ENCODE measurements at places on chromosomes 7 and 10.
A peak's percentile ranks its signal among the peaks of the same experiment; 100 is the strongest.

DNA sequence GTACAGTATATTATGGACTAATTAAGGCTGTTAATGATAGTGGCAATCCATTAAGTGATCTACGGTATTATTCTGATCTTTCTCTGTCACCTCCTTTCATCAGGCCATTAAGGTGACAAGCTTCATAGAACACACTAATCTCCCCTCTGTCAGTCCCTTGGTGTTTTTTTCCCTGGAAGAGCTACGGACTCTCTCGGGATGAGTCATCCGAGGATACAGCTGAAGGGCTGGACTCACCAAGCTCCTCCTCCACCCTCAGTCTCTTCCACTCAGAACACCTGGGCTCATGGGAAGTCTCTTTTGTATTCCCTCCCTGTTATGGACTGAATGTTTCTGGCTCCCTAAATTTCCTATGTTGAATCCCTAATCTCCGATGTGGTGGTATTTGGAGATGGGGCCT lies 69.8 kb upstream of the PLXNA4 start:
- DNase-seq: no peak

DNA sequence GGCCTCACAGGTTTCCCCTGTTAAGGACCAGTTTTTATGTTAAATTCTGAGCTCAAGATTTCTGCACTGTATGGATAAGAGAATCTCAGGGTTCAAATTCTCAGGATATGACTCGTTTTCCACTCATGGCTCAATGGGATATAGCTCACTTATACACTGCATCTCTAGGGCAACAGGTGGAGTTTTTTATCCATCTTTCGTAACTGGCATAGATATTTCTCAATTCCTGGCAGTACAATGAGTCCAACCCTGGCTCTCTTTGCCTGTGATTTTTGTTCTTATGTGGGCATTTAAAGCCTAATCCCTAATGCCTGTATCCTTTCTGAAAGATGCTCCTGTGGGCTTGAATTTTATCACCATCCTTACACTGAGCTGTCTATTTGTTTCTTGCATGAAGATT lies 7.6 kb downstream of the CCDC172 start:
- DNase-seq: no peak

DNA sequence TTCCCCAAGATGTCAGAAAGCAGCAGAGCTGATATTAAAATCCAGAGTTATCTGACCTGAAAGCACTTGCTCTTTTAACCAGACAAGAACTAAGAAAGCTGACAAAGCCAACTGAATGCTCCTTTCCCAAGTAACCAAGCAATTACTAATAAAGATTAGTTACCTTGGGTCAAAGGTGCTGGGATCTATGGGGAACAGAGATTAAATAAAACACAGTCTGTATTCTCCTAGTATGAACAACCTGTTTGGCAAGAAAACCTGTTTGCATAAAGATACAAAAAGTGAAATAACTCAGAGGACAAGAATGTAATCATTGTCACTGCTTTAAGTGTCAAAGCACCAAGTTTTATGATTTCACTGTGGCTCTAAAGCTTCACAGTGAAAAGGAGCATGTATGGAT lies 35.7 kb downstream of the ITPRID1 start:
- no peak for DNase-seq

DNA sequence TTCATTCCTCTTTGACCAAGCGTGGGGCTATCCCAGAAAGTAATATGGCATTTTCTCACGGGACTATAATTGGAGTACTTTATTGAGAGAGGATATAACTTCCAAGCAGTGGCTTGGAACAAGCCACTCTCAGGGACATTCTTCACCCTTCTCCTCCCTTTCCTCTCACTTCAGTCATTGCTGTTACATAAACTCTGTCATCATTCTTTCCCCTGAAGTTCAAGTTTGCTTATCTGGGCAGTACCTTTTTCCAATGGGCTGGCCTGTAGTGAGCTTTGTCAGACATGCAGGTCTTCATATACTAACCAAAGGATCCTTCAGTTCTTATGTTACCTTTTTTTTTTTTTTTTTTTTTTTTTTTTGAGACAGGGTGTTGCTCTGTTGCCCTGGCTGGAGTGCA lies 58.7 kb upstream of the KMT2E start:
- no peak for DNase-seq

GRCh38 chr7:125926621-125927020 lies 997.0 kb upstream of the POT1 start:
- no peak for DNase-seq

GRCh38 chr7:104848138-104848990 lies 165.6 kb upstream of the KMT2E start:
- peak; percentile 62 for DNase-seq

DNA sequence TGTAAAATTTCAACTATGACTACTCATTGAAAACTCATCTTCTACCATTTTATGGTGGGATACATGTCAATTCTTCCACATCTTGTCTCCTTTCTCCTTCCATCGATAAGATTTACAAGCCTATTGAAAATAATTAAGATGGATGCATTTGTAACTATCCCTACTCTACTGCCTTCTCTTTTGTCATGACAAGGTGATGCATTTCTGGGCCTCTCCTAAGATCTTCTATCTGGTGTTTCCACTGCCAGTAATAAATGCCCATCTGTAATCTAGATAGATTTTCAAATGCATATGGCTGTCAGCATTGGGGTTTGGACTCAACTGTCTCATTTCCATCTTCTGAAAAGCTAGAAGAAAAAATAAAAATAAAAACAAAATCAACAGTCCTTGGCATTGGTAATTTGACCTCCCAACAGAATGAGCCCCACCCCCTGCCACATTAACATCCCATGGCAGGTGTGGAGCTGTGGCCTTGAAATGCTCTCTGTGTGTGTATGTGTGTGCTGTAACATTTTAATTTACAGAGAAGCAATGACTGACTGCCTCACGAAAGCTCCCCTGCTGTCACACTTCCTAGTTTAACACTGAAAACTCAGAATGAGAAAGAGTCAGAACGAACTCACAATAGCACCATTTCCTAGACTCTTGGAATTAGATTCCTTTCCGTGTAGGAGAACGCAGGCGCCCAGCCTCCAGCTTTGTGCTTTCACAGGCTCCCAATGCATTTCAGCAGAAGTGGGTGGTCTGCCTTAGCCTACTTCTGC lies 74.2 kb downstream of the RHOBTB1 start:
- no peak for DNase-seq

- peak; percentile 45 for DNase-seq
Observed at GRCh38 chr10:133245439-133246235, 8.0 kb downstream of the VENTX start.

GRCh38 chr10:69100136-69100872 lies 12.4 kb downstream of the SRGN start:
- no peak for DNase-seq

GRCh38 chr10:6279540-6280267 lies 77.0 kb downstream of the PFKFB3 start:
- peak; percentile 14 for DNase-seq

GRCh38 chr7:50667789-50668226 lies 102.6 kb upstream of the DDC start:
- DNase-seq: no peak

DNA sequence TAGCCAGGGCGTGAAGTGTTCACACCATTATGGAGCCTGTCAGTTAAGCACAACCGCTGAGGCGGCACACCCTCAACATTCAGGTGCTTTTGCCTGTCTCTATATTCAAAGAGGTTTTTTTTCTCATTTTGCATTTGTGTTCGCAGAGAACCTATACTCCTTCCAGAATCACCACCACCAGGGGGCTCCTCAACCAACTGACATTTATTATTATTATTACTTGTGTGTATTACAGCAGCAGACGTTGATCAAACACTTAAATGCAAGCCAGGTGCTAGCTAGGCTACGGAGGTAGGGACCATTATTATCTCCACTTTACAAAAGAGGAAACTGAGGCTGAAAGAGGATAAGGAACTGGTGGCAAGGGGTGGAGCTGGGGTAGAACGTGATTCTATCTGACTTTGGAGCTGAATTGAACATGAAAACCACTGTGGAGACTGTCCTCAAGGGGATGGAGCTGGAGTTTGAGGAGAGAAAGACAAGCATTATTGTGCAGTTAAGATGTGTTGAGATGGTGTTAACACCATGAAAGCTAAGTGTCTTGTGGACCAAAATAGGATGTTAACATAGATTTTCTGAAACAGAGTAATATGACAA lies 133.8 kb upstream of the PLXNA4 start:
- DNase-seq: peak; percentile 19

DNA sequence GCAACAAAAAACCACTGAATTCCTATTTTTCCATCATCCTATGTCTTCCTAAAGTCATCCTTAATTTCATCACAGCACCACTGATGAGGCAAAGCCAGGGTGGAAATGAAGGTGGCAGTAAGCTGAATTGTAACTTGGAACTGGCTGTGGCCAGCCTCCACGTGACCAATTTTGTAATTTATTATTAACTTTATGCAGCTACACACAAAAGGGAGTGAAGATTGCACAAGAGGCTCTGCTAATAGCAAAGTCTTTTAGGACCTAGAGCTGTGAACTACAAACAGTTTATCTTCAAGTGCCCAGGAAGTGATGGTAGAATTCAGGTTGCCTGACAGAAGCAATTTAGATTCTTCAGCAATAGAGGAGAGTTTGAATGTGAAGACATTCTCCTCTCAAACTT lies 176.4 kb downstream of the CCDC71L start:
- no peak for DNase-seq

GRCh38 chr7:2010551-2011265 lies 222.0 kb downstream of the MAD1L1 start:
- no peak for DNase-seq

DNA sequence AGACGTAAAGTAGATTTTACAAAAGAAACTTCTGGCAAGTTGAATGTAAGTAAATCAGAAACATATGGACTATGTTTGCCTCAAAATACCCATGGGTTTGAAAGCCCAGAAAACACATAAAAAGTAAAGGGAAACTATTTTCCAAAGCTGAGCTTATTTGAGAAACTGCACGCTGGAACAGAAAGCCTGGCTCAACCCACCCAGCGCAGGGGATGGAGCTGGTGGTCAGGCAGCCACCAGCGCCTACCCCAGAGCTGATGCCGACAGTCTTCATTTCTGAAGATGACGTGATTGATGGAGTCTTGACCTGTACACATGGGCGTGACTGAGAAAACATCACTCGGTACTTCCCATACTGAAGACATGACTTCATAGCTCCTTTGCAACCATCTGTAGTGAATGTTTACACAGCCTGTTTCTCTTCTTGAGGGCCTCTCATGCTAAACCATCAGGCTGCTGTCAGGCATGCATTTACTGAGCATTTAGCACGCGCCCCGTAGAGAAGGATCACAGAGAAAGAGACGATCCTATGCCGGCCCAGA lies 232.6 kb upstream of the AUTS2 start:
- peak; percentile 51 for DNase-seq

DNA sequence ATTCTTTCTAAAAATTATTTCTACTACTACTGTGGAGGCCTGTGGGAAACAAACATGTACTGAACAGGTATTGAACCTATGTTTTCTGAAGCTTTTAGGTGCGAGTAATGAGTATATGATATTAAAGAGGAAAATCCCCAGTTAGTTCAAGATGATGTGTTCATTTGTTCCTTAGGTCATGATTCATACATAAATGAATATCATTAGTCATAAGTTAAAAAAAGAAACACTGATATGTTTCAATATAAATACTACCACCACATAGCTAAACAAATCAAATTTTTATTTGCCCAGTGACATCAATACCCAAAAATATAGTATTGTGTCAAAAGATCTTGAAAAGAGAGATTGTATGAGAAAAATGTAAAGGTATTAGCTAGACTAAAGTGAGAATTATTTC lies 210.7 kb upstream of the GNAI1 start:
- DNase-seq: no peak

DNA sequence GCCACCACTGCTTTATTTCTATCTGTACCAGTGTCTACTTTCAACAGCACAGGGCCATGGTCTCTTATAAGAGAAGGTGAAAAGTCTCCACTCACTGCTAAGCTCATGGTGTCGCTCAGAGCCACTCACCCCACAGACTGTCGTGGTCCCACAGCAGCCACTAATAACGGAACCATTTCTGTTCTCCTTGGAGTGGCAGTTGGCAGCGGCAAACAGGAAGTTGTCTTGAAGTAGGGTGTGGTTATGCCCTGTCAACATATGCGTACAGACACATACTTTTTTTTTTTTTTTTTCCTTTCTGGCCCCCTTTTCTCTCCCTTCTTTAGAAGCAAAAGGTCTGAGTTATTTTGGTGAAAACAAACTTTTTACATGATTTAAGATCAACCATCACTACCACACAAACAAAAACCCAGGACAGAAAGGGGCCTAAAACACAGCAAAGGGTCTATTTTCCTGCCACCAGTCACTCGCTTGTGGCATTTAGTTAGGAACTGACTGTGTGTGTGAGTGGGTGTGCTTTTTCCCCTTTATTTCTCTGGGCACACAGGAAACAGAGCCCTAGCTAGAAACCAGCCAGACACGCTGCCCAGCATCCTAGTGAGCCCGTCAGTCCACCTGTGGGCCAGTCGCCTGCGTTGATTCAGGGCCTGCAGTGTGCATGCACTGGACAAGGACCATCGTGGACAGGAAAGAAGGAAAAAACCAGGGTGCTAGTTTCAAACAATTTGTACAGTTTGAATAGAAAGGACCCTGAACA lies 96.7 kb upstream of the EFCAB10 start:
- no peak for DNase-seq

- no peak for DNase-seq
Observed at GRCh38 chr10:20970708-20971107, 73.6 kb upstream of the NEBL start.

GRCh38 chr10:33412653-33413361 lies 78.3 kb upstream of the NRP1 start:
- DNase-seq: no peak

DNA sequence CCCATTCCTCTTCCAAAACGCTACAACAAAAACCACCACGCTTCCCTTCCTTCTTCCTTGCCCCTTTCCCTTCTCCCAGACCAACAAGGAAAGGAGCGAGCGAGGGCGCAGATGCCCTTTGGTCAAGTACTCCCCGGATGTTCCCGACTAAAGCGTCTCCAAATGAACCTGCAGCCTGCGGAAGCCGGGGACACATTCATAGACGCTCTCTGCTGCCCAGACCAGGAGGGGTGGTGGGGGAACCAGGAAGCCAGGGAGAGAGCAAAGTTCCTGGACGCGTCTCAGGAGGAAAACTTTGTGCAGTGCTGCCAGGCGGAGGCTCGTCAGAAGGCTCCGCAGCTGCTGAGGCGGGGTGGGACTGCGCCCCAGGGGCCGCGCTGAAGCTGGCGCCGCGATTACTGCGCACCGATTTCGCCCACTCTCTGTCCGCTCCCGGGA lies 754 bp downstream of the SEMA3D start:
- no peak for DNase-seq

DNA sequence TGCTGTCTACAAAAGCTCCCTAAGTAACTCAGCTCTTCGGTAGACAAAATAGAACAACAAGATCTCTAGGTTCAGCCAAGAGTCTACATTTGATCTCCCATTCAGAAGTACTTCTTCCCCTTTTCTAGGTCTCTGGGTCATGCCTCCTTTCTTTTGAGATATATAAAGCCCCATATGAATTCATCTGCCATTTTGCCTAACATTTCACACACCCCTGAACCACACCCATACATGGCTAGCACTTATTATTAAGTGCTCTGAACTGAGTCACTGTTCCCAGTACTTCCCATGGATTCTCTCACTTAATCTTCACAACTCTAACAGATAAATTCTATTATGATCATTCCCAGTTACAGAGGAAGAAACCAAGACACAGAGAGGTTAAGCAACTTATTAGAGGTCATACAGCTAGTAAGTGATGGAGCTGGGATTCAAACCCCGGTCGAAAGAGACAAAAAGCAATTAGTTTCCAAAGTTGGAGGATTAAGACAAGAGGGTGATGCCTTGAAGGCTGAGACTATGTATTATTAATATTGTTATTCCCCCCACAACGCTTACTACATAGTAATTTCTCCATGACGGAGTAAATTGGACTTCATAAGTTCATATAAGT lies 17.3 kb downstream of the MYOF start:
- DNase-seq: peak; percentile 53

GRCh38 chr7:74037609-74038008 lies 9.6 kb downstream of the ELN start:
- no peak for DNase-seq
